CD4-positive, alpha-beta T cell treated with Interleukin-21 for 1 hour (primary cell): ENCODE measurements at places on chromosomes 7 and 10.

DNA sequence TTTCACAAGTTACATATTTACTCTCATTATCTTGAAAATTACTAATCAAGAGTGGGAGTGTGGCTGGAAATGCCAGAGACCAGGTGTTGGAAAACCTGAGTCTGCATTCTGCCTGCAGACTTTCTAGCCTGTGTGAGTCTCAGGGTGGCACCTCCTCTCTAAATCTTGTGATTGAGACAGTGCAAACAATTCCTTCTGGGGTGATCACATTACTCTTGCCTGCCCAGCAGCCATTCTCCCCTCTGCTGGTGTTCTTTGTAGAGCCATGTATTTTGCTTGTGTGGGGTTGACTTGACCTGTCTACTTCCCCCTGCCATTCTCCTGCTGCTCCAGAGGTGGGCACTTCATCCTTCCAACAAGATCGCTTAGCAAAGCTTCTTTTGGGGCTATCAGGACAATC lies 101.1 kb downstream of the RAPGEF5 start:
- no peak for DNase-seq

- DNase-seq = no peak
These were observed 667.1 kb downstream of the INHBA start for GRCh38 chr7:41035794-41036193.

DNA sequence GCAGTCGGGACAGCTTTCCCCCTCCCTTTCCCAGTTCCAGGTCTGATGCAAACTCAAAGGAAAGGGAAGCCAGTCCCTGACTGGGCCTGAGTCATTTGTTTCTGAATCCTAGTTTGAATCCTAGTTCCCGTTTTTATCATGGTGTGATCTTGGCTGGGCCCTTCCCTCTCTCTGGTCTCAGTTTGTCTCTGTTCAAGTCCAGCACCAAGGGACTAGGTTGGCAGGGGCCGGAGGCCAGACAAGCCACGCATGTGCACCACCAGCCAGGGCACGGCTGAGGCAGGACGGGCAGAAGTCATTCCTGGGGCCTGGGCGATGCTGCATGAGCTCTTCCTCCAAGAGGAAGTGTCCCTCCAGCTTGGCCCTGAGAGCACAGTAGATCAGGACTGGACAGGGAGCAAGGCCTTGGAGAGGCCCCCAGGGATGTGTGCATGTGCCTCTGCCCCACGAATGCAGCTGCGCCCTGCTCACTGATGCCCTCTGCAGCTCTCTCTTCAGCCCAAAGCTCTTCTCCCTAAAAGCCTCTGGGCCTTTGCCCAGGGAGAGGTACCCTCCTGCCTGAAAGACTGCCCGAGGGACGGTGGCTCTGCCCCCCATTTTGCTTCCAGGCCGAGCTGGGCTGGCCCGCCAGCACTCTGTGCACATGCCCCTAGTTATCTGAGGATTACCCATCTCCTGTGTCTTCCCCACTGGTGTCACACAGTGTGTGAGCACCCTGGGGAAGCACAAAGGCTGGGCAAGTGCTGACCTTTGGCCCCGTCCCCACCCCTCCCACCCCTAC lies 86.7 kb downstream of the ZMIZ1 start:
- DNase-seq = no peak

GRCh38 chr7:157731126-157731525 lies 394.3 kb downstream of the DNAJB6 start:
- DNase-seq = no peak

- DNase-seq = no peak
These were observed 137.3 kb downstream of the SEMA3C start for GRCh38 chr7:80781561-80781979.

GRCh38 chr7:1844336-1844950 lies 174.4 kb downstream of the ELFN1 start:
- no peak for DNase-seq

GRCh38 chr7:99125505-99125865 lies 18.4 kb downstream of the SMURF1 start:
- no peak for DNase-seq

- no peak for DNase-seq
These were observed 95.4 kb downstream of the ZRANB1 start for GRCh38 chr10:125037145-125037877.

GRCh38 chr10:62653254-62653653 lies 151.3 kb upstream of the ADO start:
- DNase-seq = no peak

GRCh38 chr10:57694956-57695608 lies 572.6 kb downstream of the IPMK start:
- DNase-seq = no peak

GRCh38 chr10:68080853-68081431 lies 5.9 kb upstream of the HERC4 start:
- no peak for DNase-seq

DNA sequence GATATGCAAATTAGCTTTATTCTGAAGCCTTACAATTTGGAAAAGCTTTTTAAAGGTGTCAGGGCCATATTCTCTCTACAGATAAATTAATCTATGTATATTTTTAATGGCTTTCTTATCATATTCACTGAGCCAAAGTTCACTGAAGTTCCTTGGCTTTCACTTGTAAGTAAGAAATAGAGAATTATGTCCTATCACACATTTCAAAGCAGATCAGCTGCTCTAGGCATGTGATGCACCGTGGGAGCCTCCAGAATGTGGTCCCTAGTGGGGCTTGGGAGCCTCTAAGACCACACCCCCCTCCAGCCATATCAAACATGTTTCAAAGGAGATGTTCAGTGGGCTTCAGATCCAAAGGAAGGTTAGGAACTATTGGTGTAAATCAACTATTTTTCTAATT lies 51.5 kb downstream of the LAMB4 start:
- DNase-seq = no peak

- no peak for DNase-seq
These were observed 8.1 kb upstream of the OLAH start for GRCh38 chr10:15035385-15036301.

DNA sequence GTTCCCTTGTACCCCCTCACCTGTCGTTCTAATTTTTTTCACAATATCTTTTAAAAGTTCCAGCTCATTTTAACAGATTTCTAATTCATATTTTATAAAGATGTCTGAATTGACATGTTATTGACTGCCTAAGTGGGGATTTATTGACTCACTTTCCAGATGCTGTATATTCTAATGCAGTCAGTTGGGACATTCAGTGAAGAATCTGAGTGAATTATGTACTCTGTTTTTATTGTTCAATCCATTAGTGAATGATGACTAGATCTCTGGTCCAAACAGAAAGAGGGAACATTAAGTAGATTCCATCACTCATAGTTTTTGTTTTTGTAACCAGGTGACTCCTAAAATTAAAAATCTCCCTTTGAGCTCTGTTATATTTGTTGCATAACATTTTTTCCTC lies 54.3 kb downstream of the LOXL4 start:
- DNase-seq = no peak

- no peak for DNase-seq
These were observed 26.8 kb downstream of the GOT1 start for GRCh38 chr10:99403674-99404073.
